ENCODE measurements at places on chromosomes 11 and 22.
A peak's percentile ranks its signal among the peaks of the same experiment; 100 is the strongest.

DNA sequence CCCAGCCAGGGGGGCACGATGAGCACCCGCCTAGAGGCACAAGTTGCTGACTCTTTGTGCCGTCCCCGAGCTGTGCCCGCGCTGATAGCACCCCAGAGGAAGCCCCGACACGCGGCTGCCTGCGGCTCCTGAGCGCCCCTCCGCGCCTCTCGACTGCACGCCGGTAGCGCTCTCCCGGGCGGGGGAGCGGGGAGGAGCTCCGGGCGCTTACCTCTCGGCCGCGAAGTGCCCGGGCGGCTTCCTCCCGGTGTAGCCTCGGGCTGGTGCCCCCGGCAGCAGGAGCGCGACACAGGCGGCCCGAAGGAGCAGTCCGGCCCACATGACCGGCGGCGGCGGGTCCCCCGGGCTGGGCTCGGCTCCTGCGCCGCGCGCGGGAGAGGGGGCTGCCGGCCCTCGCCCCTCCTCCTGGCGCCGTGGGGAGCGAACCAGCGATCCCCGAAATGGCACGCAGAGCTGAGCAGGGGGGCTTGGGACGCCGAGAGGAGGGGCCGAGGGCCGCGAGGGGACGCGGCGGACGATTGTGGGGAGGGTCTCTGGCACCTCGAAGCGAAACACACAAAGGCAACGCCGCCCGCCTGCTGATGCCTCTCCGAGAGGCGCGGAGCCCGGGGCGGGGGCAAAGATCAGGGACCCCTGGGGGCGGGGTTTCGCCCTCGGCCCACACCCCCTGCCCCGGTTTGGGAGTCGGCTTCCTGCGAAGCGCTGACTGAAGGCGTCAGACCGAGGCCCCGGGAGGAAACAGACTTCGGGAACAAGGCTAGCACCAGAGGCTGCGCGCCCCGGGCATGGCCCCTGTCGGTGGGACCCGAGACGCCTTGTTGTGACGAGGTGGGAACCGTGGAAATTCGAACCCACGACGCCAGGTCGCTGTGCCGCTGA lies at the start of gene VWCE:
VWCE (minus strand) TSS at position 600 of the 879 bp plus-strand sequence; CDS start at position 321, 279 bp downstream.
- peak; percentile 89 for DNase-seq

GRCh38 chr22:31173386-31174145 lies 13.6 kb downstream of the RNF185 start:
- DNase-seq, result no peak

DNA sequence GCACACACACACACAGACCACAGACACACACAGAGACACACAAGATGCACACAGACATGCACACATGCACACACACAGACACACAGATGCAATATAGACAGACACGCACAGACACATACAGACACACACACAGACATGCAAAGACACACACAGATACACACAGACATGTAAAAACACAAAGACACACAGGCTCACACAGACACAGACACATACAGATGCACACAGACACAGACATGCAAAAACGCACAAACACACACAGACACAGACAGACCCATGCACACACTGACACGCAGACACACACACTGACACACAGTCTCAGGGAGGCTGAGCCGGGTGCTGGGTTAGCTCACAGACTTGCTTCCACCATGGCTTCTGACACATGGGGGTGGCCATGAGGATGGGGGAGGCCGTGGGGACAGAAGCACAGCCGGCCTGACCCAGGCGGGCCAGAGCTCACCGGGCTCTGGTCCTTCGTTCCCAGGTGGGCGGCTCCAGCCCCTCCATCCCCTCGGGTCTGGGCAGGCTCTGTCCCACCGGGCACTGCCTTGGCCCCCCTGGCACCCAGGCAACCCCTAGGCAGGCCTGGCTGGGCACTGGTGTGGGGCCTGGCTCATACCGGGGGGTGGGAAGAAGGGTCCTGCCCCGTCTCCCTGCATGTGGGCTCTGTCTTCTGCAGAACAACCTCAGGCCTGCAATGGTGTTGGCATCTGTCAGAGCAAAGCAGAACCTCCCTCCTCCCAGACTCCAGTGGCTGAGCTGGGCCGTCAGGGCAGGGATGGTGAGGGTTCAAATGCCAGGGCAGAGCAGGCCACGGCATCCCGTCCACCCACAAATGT lies 1489.5 kb downstream of the BRD1 start:
- DNase-seq, result no peak

DNA sequence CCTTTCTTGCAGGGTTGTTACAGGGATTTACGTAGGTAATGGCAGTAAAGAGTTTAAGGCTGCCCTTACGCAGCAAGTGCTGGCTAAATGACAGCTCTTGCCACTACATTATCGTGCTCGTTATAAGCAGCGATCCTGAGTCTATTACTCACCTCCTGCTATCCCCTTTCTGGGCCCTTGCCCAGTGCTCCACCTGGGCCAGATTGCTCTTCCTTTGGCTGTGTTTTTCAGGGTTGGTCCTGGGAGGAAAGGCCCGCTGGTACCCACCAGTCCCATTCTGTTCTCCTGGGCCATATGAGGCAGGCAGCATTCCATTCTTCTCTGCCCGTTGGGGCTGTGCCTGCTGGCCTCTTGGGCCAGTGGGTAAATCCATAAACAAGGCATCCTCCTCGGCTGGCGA lies 87.5 kb downstream of the C11orf58 start:
- DNase-seq, result no peak

DNA sequence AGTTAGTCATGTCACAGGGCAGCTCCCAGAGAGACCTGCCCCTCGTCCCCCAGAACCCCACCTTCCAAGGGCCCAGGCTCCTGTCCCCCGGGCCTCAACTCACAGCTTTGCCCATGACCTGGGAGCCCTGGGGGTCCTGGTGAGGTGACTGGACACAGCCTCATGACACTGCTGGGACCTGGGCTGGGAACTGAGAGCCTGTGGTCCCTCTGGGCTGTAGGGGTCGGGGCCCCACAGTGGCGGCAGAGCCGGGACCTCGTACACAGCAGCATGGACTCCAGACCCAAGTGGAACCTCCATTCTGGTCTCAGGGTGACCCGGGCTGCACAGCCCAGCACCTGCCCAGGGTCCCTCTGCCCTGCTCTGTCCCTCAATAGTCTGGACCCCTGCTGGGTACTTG lies 6.9 kb downstream of the APOBEC3A start:
- no peak for DNase-seq

Measured in neural progenitor cell (in vitro differentiated cells).